Activated CD8-positive, alpha-beta memory T cell treated with anti-CD3 and anti-CD28 coated beads for 1 hour (primary cell): ENCODE measurements at places on chromosomes 2 and 18.

DNA sequence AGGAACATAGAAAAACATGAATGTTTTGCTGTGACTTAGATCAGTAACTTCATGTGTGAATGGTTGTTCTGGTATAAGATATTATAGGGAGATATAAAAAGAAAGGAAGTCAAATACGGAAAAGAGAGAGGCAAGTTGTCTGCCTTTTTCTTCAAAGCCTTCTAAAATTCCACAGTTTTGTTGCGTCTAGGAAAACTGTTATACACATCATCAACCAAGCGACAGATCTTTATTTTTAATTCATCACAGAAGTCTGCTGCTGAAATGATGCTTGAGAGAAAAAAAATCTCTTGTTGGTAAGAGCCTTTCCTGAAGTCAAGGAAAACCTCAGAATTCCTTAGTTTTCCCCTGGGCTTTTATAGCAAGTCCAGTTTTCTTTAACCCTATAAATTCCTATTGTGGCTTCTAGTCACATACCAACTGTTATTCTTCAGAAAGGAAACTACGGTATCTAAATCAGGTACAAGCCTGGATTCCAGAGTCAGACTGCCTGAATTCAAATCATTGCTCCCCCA is 36.3 kb upstream of the TANC1 start:
- no peak for DNase-seq

DNA sequence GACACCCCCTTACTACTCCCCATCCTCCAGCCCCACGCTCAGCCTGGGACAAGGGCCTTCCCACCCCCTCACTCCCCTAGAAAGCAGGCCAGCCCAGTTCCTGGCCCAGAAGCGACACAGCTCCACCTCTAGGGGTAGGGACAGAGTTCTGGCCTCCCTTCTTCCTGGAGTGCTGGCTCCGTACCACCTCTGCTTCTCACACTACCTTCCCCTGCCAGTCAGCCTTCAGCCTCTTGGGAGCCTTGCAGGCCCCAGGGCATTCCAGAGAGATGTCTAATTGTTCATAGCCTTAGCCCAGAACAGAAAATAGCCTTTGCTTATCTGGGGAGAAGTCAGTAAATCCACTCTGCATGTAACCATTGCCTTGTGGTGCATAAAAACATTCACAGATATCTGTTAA is 13.1 kb upstream of the CATIP start:
- DNase-seq: no peak

DNA sequence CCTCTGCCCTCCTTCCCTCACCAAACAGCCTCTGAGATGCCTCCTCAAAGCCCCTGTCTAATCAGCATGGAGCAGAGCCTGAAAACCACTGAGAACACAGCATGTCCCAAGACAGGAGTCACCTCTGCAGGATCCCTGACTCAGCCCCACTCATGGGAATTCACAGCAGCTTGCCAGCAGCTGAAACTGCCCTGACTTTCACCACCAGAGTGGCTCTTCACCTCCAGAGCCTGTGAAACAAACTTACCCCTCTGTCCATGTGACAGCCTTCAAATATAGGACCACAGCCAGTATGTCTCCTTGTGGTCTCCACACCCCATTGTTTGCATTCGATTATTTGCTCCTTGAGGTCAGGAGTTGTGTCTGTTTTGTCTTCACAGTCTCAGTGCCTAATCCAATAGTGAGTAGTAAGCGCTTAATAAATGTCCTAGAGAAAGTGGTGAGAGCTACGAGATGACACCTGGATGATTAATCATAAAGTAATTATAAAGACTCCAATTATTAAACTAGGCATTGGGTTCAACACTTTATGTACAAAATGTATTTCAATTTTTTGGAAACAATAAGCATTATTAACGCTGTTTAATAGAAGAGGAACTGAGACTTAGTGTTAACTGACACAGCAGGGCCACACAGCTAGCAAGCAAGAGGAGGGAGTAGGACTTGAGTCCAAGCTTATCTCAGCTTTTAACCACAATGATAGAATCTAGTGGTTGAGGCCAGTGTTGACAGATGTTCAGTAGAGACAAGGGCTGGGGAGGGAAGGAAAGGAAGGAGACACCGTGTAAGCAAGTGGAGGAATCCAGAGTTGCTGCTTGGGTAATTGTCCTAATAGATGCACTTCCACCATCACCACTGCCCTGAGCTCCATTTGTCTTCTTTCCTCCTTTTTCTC is 358.7 kb upstream of the TNP1 start:
- no peak for DNase-seq

DNA sequence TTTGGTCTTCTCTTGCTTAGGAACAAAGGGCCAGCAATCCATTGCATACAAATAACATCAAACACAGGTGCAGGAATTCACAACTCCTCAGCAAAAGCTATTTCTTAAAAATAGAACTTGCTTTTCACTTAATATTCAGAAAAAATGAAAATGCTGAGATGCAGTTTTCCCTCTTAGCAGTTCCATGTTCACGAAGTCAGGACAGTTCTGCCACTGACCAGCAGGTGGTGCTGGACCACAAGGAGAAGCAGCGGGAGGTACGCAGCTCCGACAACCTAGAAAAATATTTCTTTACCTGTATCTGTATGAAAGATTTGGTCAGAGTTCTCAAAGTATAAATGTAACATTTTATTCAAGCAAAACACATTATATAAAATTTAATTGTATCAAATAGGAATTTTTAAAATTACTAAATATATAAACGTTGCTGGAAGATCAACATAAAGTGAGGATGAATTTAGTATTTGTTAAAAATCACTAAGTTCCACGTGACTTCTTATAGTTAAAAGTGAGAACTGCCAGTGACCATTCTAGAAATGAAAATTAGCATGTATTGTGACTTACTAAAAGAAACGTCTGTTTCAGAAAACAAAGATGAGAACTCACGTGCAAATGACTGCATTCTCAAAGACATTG is 48.8 kb downstream of the ADNP2 start:
- peak; percentile 38 for DNase-seq

DNA sequence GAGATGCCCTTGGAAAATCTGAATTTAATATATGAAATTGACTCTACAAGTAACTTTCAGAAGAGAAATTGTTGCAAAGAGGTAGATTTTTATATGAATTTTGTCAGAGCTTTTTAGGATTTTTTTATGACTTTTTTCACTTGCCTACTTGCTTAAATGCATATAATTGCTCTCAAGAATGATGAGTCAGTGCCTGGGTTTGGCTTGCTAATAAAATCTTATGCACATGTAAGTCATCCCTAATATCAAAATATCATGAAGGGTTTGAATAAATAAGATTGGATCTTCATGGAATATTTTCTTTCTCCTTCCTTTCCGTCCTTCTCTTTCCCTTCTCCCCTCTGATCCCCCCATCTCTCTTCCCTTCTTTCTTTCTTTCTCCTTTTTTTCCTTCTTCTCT is 354.1 kb downstream of the TXNL1 start:
- no peak for DNase-seq

- DNase-seq: no peak
Measured at GRCh38 chr2:231720292-231720986, 12.1 kb downstream of the PTMA start.

- DNase-seq: no peak
Measured at GRCh38 chr2:127462461-127462860, 44.2 kb downstream of the PROC start.

- no peak for DNase-seq
Measured at GRCh38 chr2:237181844-237182243, 96.2 kb downstream of the COPS8 start.

- no peak for DNase-seq
Measured at GRCh38 chr2:105793196-105793975, 48.7 kb downstream of the NCK2 start.

- no peak for DNase-seq
Measured at GRCh38 chr2:240917684-240918257, 11.6 kb downstream of the CROCC2 start.

GRCh38 chr2:233356546-233357308 is 2.4 kb downstream of the DGKD start:
- no peak for DNase-seq

GRCh38 chr2:219626540-219626939 is 890 bp upstream of the SLC4A3 start:
- DNase-seq: no peak

DNA sequence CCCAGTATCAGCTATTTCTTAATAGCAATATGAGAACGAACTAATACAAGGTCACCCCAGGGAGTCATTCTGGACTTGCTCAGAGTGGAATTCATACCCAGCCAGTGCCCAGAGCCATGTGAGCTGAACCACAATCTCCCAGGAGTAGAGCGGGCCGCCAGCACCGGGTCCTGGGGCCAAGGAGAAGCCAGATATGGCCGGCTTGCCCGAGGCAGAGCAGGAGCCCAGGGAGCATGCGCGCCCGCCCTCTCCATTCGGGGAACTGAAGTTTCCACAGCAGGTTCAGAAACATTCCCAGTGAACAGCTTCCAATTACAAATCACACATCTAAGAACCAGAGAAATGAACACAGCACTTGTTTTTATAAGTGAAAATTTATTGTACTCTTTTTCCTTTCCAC is 37.5 kb downstream of the EIPR1 start:
- DNase-seq: no peak

DNA sequence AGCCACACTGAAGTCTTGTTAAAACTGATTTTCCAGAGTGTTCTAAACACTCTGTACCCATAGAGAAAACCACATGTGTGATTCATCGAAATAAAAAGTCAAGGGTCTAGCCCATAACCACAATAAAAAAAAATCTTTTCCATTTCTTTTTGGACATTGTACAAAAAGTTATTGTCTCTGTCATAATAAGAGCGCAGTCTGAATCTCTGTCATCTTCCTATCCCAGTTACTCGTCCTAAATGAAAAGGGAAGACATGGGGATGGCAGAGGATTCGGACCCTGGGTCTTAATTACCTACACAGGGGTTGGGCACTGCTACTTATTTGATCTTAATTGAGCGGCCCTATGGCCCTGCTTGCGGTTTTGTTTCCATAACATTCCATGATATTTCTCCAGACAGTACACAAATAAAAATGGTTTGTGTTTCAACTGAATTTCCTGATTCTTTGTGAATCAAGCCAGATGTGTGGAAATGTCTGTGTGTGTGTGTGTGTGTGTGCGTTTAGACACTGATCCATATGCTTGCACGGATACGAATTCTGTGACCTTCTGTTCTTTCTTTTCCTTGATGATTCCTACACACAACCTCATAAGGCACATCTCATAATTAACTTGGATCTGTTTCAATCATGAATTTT is 133.4 kb upstream of the SPATS2L start:
- DNase-seq: no peak

DNA sequence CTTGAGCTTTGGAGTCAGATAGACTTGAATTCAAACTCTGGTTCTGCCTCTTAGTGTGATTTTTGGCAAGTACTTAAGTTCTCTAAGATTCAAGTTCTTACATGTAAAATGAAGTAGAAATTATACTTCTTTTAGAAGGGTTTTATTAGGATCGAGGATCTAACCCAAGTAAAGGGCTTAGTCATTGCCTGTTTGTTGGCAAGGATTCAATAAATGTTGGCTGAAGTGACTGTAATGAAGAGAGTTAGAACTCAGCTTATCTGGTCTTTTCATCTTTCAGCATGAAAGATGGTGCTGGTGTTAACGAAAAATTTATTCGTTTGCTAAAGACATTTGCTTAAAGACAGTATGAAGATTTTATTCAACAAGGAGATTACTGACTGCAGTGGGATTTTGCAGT is 315.9 kb upstream of the THUMPD2 start:
- no peak for DNase-seq

DNA sequence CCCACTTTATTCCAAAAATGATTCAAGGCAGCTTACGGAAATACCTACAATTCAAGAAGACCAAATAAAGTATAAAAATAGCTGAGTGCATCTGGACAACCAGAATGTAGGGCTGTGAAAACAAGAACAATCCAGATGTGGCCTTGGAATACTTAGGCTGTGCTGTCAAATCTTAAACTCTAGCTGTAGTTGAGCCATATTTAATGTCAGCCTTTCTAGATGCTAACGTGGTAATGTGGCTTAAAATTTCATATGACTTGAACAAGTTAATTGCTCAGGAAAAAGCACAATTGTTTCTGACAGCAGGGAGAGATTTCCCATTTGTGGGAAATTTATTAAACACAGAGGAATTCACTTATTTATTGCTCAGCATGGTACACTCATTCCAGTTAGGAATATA is 14.6 kb upstream of the NAPG start:
- no peak for DNase-seq

DNA sequence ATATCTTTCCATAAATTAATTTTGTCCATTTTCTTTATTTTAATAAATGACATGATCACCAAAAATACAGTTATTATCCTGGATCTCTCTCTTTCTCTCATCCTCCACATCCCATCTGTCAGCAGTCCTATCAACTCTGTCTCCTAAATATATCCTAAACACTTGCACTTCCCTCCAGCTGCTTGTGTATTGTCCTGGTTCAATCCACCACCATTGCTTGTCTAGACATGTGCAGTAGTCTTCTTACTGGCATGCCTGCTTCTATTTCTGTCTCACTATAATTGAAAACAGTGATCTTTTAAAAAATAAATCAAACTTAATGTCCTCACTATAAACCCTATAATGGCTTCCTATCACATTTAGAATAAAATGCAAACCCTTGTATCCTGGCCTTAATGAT is 2168.6 kb upstream of the PIK3C3 start:
- DNase-seq: no peak

- no peak for DNase-seq
Measured at GRCh38 chr2:24024996-24025663, 15.2 kb downstream of the MFSD2B start.

DNA sequence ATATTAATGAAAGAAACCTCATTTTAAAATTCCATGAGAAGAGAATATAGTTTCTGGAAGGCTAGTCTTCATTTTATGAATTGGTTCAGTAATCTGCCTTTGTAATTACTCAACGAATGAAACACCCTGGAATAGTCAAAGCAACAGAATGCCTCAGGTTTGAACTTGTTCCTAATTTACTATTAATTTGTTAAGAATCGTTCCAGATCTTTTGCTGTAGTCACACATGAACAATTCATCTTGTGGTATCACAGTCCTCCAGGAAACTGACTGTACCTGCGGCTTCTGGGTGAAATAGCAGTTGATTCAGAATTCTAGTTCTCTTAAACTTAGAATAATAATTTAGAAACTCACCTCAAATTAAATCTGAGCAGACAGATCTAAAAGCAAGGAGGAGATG is 282.7 kb upstream of the MAP2 start:
- DNase-seq: no peak

DNA sequence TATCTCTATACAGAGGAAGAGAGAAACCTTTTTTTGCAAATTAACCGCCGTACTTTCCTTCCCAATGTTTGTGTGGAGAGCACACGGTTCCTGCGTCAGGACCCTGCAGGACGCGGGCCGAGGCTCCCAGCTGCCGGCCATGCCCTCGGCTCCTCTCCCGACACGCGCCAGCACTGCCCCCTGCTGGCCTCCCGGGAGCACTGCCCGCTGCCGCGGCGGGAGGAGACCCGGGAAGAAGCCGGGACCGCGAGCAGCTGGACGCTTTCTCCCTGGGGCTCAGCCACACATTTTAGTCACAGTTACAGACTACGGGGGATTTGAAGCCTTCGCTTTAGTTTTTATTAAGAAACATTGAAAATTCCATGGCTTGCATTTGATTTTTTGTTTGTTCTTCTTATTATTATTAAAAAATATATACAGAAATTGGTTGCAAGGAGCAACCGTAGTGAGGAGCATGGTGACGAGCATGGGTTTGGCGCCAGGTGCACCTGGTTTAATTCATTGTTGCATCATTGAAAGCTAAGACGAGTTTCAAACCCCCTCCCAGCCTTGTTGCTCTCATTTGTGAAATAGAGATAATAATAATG is 401.2 kb downstream of the GALR1 start:
- DNase-seq: no peak
